ENCODE measurements at places on chromosomes 4 and X.

DNA sequence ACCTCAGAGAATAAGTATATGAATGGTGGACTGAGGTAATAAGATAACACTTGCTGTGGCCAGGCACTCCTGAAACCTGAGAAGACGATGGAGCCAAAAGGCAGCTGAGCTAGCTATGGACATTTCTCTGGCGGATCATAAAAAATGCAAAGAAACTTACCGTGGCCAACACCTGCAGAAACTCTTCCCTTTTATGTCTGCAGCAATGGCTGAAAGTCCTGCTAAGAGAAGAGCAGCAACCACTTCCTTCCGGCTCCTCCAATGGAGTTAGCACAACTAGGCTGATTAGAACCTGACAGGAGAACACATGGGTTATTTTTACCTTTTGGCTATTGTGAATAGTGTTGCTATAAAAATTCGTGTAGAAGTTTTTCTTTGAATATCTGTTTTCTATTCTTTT, 76.0 kb upstream of the MAGEB16 start:
- DNase-seq, result no peak

GRCh38 chr4:177681902-177682301, 239.7 kb upstream of the AGA start:
- no peak for DNase-seq

DNA sequence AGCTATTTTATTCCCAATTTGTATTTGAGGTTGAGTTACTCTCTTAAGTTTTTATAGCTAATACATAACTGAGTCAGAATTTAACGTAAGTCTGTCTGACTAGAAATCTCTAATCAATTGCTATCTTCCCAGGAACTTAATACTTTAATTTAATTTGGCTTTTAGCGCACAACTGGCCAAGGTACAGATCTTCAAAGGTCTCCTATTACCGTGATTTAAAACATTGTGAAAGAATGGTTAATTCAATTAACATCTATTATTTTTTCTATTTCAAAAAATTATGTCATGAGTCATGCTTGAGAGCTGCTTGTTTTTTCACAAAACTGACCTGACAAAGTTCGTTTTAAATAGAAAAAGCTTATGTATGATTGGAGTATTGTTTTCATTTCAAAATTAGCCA, 22.0 kb upstream of the PLA2G12A start:
- no peak for DNase-seq

- DNase-seq, result peak; percentile 44
Observed at GRCh38 chr4:89056953-89057398, at the start of gene FAM13A. Gene FAM13A, minus strand, starts transcription at chr4:89057185. Its CDS starts 221 bp downstream, at chr4:89056964.

DNA sequence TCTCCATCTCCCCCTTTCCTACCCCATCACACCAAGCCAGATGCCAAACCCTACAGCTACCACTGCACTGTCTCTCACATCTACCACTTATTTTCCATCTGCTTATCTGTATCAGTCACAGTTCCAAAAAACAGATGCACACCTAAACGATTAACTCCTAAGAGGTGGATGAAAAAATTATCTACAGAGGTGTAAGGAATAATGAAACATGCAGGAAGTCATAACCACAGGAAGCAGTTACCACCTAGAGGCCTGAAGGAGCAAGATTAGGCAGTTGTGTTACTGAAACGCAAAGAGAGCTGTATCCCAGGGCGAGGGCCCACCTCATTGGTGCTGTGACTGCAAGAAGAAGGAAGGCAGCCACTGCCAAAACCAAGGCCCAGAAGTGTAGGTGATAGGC, 87.8 kb upstream of the FAM241A start:
- DNase-seq, result no peak

GRCh38 chrX:111090458-111090857, 5.5 kb upstream of the PAK3 start:
- no peak for DNase-seq

- DNase-seq, result no peak
Observed at GRCh38 chr4:124152132-124152531, 560.4 kb downstream of the ANKRD50 start.

- DNase-seq, result no peak
Observed at GRCh38 chr4:79225360-79225759, 100.5 kb downstream of the NAA11 start.

- no peak for DNase-seq
Observed at GRCh38 chr4:11081006-11081405, 347.7 kb downstream of the HS3ST1 start.

DNA sequence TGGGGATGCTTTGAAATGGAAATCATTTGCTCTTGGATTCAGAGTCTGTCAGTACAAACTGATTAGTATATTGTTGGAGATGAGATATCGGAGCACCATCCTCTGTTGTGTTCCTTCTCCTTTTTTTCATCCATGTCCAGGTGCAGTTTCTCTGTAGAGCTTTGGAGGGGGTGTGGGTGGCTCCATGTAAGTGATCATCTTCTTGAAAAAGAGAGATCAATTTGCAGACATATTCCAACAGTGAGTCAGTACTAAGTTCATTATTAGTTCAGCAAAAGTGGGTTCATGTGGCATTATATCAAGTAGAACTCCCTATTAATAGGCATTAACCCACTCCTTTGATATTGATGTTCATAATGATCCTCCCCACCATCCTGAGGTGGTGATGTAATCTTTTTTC, 18.9 kb downstream of the FRAS1 start:
- no peak for DNase-seq

DNA sequence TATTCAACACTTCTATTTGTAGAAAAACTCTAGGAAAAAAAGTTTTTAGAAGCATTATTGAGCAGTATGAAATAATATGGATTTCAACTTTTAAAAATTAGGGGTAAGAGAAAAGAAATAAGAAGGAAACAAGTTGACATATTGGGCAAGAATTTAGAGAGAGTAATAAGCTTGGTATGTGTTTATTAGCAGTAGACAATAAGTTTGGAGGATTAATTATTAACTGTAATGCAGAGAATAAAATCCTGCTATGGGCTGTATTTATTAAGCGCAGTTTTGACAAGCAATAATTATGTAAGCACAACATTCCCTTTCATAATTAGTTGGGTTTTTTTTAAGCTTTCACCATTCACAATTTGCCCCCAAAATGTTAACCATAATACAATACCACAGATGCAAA, 162.7 kb upstream of the SLC7A11 start:
- no peak for DNase-seq

- DNase-seq, result no peak
Observed at GRCh38 chr4:124973716-124974115, 261.2 kb upstream of the ANKRD50 start.

- DNase-seq, result no peak
Observed at GRCh38 chr4:83329521-83330110, 5.0 kb downstream of the HPSE start.

- no peak for DNase-seq
Observed at GRCh38 chr4:175253184-175253902, 335.2 kb downstream of the ADAM29 start.

- no peak for DNase-seq
Observed at GRCh38 chrX:19005909-19006308, 22.0 kb upstream of the PHKA2 start.

DNA sequence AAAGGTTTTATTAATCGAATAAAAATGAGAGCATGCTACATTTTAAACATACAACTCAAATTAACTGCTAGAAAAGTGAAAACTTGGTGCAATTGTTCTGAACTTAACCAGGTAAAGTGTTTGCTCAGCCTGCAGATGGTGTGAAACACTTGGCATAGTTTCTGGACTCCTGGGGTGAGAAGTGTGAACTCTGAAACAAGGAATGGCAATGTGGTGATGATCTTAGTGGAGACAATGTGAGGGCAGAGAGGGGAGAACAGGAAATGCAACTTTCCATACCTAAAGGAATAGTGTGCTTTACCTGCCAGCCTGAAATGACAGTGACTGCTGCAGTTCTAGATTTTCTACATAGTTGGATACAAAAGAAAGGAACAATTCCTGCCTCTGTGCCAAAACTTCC, 57.4 kb downstream of the CCSER1 start:
- no peak for DNase-seq

GRCh38 chr4:10063544-10064300, 42.4 kb upstream of the SLC2A9 start:
- no peak for DNase-seq

- DNase-seq, result no peak
Observed at GRCh38 chr4:118398226-118399090, 45.7 kb upstream of the PRSS12 start.

- no peak for DNase-seq
Observed at GRCh38 chr4:141635736-141636081, 674 bp upstream of the IL15 start.

DNA sequence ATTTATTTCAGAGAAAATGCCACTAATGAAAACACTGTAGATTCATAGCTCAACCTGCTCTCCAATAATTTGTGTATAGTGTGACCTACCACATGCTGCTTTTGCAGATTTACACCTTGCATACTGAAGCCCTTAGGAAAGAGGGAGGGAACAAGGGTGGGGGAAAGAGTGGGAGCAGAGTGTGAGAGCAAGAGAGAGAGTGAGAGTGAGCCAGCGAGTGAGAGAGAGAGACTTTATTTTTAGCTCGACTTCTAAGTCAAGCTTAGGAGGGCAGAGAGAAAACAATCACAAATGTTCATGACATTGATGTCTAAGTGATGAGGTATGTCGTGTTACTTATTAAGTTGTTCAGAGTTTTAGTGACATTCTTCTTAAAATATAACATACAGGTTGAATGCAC, 112.5 kb upstream of the HAND2 start:
- DNase-seq, result no peak

DNA sequence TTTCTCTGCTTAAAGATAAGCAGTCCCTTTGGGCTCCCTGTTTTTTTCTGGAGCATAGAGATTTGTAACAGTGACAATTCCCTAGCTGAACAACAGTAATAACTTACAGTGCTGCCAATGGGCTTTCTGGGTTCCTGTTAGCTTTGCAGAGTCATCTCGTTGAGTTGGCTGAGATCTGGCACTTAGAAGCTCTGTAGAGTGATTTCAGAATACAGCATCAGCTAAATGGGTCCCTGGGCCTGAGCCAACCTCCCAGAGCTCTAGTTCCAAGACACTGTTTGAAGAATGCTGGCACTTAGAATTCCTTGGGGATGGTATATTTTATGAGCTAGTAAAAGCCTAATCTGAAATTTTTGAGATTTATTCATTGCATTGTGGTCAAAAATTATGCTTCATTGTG, 43.5 kb upstream of the SERTM2 start:
- DNase-seq, result no peak

DNA sequence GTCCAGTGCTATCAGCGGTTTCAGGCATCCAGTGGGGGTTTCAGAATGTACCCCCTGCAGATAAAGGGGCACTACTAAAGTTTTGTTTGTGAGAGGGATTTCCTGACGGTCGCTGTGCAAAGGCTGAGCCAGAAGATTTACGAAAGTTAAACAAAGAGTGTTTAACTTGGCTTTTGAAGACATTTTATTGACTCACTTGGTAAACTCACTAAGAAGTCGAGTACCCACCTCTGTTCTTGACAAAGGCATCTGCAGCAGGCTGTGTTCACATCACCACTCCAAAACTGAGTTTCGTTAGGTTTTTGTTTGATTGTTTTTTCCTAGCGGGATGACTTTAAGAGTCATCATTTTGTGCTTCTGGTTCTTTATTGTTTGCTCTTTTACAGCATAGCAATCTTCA, 143.9 kb upstream of the TBL1X start:
- no peak for DNase-seq

GRCh38 chrX:117995378-117995777, 121.2 kb downstream of the KLHL13 start:
- DNase-seq, result no peak

DNA sequence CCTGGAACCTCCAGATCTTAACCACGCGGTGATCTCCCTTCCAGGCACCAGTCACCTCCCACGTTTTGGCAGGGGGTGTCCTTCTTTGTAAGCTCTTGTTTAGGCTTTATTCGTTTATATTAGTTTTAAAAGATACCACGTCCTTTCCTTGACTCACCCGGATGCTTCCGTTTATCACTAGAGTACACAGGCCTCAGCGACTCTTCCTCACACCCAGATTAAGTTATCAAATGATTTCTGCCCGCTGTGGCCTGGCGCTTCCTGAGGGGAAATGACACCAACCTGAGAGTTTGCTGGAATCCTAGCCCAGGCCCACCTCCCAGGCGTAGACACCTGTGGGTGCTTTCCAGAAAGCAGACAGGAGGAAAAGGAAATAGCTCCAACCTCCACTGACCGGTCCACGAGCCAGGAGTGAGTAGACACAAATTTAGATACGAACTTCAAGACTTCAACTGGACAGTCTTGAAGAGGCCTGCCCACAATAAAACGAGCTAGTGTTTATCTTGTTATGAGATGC, 756 bp upstream of the ADAMTS3 start:
- DNase-seq, result no peak

DNA sequence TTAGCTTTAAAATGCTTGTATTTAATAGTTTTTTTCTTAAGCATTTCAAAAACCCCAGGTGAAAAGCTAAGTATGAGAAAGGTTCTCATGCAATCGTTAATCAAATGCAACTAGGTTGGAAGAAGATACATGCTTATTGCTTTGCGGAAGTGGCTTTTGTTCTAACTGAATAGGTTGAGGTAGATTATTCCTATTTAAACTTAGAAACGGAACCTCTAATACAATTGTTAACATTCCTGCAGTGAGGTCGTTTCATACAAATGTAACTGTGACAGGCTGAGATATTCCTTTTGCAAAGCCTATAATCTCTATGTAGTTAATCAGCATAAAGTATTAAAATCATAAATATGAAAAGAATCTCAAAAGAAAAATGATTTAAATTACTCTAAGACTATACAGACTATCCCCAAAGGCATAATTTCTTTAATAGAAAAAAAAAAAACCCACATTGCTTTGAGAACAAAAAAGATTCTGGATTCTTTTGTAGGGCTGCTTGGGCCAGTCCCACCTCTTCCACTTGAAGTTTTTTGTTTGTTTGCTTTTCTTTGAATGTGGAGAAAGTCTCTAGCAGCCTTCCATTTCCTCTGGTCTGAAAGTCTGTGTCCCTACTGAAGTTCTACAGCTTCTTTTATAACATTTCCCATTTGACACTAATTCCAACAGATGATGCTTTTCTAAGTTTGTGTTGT, 25.6 kb upstream of the SORBS2 start:
- DNase-seq, result no peak

DNA sequence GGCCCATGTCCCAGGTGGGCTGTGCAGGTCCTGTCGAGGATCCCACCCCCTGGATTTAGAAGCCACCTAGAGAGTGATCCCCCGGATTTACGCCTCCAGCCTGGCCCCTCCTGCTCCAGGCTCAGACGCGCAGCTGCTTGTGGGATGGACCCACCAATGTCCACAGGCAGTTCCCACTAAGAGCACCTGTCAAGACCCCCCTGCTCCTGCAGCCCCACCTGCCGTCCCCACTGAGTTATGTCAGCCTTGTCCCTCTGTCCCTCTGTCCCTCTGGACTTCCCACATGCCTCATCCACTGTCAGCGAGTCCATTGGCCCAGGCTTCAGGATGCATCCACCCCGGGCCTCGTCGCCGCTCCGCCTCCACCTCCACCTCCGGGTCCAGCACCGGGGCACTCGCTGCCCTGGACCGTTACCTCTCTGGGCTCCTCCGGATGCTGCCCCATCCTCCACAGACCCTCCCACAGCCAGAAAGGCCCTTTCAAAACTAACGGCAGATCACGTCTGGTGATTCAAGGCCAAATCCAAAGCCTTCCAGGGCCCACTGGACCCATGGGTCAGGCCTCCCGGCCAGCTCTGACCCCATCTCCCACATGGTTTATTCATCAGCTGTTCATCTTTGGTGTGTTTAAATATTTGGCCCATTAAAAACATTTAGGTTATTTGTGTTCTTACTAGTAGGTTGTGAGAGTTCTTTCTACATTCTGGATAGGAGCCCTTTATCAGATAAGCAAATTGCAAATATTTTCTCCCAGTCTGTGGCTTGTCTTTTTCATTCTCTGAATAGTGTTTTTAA, 28.3 kb downstream of the HTRA3 start:
- no peak for DNase-seq
